GM18507 (cell line): ENCODE measurements at places on chromosomes 16 and 17.

GRCh38 chr16:48619979-48620378, 10.0 kb upstream of the N4BP1 start:
- DNase-seq = no peak

DNA sequence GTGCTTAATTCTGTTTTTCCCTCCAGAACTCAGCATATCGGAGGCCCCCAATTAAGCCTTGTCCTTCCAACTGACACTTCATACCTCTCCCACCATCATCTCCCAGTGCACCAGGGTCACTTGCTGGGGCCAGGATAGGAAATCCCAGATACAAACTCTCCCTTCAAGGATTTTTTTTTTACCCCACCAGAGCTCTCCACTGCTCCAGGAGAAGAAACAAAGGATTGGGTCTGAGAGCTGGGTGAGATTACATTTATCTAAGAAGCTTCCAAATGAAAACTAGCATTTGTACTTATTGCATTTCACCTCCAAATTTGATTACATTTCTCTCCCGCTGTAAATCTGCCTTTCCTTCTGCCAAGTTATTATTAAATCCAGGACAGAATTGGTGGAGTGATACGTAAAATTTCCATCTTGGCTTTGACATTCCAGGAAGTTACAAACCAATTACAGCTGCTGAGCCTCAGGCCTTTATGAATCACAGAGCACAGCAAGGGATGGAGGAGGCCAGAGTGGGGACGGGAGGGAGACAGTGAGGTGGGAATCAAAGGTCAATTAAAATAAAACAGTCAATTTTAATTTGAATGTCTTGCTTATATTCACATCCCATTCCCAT, 123.5 kb downstream of the USP31 start:
- DNase-seq = no peak

DNA sequence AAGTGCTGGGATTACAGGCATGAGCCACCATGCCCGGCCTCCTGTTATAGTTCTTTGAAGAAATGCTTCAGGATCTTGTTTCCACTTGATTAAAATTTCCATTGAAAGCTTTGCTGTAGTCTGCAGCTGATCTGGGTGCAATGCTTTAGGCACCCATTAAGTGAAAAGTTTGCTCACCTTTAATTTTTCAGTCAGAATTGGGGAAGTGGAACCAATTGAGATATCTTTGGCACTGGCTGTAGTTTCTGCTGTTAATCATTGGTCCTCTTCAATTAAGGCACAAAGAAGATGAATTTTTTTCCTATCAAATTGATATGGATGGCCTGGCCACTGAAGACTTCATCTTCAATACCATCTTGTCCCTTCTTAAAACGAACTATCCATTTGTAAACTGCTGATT, 336.1 kb upstream of the TBX2 start:
- DNase-seq = no peak

DNA sequence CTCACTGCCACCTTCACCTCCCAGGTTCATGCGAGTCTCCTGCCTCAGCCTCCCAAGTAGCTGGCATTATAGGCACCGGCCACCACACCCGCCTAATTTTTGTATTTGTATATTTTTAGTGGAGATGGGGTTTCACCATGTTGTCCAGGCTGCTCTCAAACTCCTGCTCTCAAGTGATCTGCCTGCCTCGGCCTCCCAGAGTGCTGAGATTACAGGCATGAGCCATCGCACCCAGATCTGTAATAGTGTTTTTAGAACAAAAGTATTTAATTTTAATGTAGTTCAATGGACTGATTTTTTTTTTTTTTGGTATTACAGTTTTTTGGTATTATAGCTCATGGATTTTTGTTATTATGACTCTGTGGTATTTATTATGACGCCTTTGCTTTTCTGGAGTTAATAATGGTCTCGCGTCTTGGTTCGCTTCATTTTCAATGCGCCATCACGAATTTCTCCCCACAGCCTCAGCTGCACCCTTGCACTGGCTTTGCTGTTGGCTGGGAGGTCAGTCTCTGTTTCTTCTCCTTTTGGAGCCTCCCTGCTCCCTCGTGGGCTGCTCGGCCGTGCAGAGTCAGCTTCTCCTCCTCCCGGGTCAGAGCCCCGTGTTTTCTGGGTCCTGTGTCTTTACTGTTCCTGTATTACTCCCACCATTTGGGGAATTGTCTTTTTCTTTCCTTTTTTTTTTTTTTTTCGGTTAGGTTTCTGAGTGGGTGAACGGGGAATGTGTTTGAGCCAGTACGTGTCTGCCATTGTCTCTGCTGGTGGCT, 27.2 kb downstream of the BAIAP2 start:
- DNase-seq = no peak

DNA sequence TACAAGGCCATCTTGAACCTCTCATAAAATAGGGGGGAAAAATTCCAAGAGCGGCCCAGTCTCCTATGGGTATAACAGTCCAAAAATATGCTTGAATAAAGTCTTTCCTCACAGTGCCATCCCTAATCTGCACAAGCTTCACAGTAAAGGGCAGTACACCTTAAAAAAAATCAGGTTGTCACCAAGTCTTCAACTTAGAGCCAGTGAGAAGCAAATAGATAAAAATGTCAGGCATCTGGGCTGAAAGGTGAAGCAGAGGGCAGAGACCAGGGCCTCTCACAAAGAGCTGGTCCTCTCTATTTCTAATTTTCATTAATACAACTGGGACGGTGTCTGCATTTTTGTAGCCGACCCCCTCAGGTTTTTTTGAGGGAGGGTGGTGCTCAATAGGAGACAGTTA, 82.9 kb downstream of the SSH2 start:
- no peak for DNase-seq
